Cerebellar cortex (tissue), 1 donor: ENCODE measurements at places on chromosomes 4 and X.

- DNase-seq = no peak
These were observed at the start of the genes CT45A10 and SAGE1 for GRCh38 chrX:135893294-135893817. Gene CT45A10, minus strand, starts transcription at chrX:135893444. Its CDS starts 8,100 bp downstream, at chrX:135885344. Gene SAGE1, plus strand, starts transcription at chrX:135893716. Its CDS starts 2,527 bp downstream, at chrX:135896243.

- DNase-seq = peak; percentile 21
These were observed 53.3 kb downstream of the CAMK2D start for GRCh38 chr4:113708250-113708649.

- no peak for DNase-seq
These were observed 110.9 kb downstream of the AREG start for GRCh38 chr4:74555843-74556242.

DNA sequence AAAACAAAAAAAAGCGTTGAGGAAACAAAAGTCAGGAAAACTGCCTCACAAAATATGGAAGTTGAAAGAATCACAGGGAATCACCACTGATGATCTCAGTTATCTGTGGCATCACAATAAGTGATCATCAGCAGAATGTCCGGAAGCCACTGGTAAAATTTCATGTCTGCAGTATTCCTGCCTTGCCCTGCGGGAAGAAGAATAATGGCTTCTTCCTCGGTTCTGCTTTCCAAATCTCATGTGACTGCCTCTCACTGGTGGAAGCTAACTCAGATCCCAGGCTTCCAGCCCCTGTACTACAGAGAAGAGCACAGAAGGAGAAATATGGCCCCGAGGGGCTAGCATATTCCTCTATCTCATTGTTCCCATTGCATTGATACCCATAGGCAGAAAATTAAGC is 12.7 kb upstream of the ZNF330 start:
- no peak for DNase-seq

DNA sequence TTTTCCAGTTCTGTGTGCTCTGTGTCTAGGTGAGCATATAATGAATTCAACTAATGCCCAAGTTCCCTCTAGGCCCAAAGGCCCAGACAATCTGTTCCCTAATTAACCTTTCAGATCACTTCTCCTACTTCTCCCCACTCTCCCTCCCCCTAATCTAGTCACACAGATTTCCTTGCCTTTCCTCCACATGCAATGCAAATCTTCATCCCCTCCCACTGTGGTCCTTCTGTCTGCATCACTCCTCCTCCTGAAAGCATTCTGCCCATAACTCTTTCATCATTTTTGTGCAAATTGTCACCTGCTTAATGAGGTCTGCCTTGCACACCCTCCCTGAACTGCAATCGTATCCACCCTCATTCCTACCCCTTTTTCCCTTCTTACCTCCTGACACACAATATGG is 346.6 kb downstream of the FBXO8 start:
- peak; percentile 13 for DNase-seq

DNA sequence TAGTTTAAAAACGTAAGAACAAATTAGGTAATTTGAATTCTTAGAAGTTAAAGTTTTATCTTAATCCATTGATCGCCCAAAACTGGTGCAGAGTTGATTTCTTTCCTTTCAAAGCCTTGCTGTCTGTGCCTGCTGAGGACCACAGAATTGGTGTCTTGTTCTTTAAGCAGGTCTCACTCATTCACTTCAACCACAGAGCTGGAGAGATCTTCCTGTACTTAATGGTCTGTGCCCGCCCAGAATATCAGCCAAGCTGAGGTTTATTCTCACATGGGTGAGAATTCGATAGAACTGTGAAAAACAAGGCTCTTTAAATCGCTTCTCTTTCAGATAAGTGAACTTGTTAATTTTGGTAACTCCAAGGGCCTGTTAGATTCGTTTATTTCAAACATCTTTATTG is 31.6 kb downstream of the DCUN1D4 start:
- DNase-seq = no peak

- DNase-seq = no peak
These were observed 318.0 kb downstream of the FBXW7 start for GRCh38 chr4:152217896-152218295.

- no peak for DNase-seq
These were observed 17.0 kb downstream of the GPAT3 start for GRCh38 chr4:83552924-83553323.

- no peak for DNase-seq
These were observed 1290.5 kb downstream of the ADGRL3 start for GRCh38 chr4:62490635-62491034.

- no peak for DNase-seq
These were observed 196.6 kb downstream of the EVC2 start for GRCh38 chr4:5511791-5512190.

DNA sequence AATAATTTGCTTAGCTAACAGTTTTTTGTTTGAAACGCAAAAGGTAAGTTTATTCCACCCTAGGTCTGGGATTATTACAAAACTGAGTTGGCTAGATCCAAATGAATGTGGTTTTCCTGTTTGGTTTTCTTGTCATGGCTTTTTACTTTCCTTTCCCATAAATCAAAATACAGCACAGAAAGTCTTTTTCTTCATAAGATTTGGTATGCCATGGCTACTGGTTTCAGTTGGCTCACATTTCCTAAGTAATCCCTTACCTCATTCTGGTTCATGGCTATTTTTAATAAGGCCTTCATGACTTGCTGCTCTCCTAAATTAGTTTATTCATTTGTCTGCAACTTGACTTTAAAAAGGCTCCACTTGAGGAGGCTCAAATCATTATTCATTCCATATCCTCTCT is 12.9 kb upstream of the PAK3 start:
- DNase-seq = no peak

DNA sequence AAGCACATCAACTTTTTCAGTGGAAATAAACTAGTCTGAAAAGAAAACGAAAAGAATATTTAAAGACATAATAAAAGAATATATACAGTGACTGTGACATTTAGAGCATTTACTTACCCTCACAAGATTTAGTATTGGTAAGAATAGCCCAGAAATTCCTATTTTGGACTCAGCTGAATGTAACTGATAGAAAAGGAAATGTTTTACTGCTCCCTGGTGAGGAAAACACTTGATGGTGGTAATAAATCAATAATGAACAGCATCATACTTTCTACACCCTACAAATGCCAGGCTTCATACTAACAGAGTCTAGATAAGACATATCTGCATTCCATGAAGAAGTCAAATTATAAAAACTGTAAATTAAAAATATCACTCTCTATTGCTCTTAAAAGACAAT is 753.5 kb upstream of the PCDH10 start:
- no peak for DNase-seq
